ENCODE measurements at places on chromosomes 5 and 9. TPM values are rescaled to one million over a fixed set of nuclear protein-coding genes. Genes with fewer than 3 reads are reported as not detected.

Gene CCL27
- not detected for total RNA-seq

GRCh38 chr5:66223637-66224036 is 79.5 kb downstream of the SREK1 start:
- peaks cover 10% of the 10 kb centered on the region for H3K36me3 ChIP-seq
- H3K27ac ChIP-seq, result no peak overlapping the region
- peaks cover 7% of the 10 kb centered on the region for H3K27me3 ChIP-seq
- H3K4me1 ChIP-seq, result no peaks in the 10 kb centered on the region
- no peak overlapping the region for H3K4me3 ChIP-seq

Gene PCDHA7
- 1.4 TPM for total RNA-seq

- peaks cover 75% of the 10 kb centered on the region for H3K4me1 ChIP-seq
- H3K36me3 ChIP-seq, result no peaks in the 10 kb centered on the region
- H3K4me3 ChIP-seq, result no peak overlapping the region
- peak overlapping the region; percentile 91 for H3K27ac ChIP-seq
- no peak for DNase-seq
Observed at GRCh38 chr5:141845371-141845851, 32.8 kb downstream of the PCDH1 start.

Gene ALDH1A1
- not detected for total RNA-seq

Gene LCNL1
- total RNA-seq, result 5.8 TPM

DNA sequence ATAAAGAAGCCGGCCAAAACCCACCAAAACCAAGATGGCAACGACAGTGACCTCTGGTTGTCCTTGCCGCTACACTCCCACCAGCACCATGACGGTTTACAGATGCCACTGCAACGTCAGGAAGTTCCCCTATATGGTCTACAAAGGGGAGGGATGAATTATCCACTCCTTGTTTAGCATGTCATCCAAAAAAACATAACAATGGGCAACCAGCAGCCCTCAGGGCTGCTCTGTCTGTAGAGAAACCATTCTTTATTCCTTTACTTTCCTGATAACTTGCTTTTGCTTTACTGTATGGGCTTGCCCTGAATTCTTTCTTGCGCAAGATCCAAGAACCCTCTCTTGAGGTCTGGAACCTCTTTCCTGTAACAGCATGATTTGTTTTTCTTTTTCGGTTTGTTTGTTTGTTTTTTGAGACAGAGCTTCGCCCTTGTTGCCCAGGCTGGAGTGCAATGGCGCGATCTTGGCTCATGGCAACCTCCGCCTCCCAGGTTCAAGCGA is 2.0 kb upstream of the UAP1L1 start:
- no peak overlapping the region for H3K27ac ChIP-seq
- H3K36me3 ChIP-seq, result peaks cover 5% of the 10 kb centered on the region
- H3K4me1 ChIP-seq, result peaks cover 13% of the 10 kb centered on the region
- no peaks in the 10 kb centered on the region for H3K27me3 ChIP-seq
- no peak overlapping the region for H3K4me3 ChIP-seq
- DNase-seq, result no peak

Gene GPX8
- 198 TPM for total RNA-seq

DNA sequence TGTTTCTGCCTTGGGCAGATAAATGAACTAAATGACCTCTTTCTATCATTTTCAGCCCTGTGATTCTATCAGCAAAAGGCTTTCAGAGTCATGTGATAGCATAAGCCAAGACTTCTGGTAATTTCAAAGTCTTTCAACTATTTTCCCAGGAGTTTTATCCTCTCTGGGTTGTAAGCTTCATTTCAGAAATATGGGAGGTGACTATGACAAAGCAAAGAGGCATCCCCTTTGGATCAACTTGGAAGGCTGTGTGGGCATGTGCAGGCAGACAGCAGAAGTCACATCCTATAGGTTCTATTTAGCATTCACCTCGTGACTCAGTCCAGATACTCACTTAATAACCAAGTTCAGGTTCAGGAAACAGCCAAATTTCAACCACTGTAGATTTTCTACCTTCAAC is 149.0 kb upstream of the FST start:
- H3K4me1 ChIP-seq, result peaks cover 19% of the 10 kb centered on the region
- no peak for DNase-seq
- no peaks in the 10 kb centered on the region for H3K27me3 ChIP-seq
- no peaks in the 10 kb centered on the region for H3K36me3 ChIP-seq
- no peak overlapping the region for H3K27ac ChIP-seq

GRCh38 chr9:134978272-134978671 is 60.6 kb upstream of the FCN1 start:
- no peak for DNase-seq
- no peaks in the 10 kb centered on the region for H3K4me1 ChIP-seq
- peaks cover 4% of the 10 kb centered on the region for H3K36me3 ChIP-seq
- no peak overlapping the region for H3K4me3 ChIP-seq

GRCh38 chr5:179610109-179610902 is 13.2 kb downstream of the HNRNPH1 start:
- peak overlapping the region; percentile 61 for H3K27ac ChIP-seq
- DNase-seq, result no peak
- H3K4me3 ChIP-seq, result no peak overlapping the region
- H3K4me1 ChIP-seq, result peaks cover 40% of the 10 kb centered on the region
- H3K27me3 ChIP-seq, result no peaks in the 10 kb centered on the region

Gene LCN12
- not detected for total RNA-seq

DNA sequence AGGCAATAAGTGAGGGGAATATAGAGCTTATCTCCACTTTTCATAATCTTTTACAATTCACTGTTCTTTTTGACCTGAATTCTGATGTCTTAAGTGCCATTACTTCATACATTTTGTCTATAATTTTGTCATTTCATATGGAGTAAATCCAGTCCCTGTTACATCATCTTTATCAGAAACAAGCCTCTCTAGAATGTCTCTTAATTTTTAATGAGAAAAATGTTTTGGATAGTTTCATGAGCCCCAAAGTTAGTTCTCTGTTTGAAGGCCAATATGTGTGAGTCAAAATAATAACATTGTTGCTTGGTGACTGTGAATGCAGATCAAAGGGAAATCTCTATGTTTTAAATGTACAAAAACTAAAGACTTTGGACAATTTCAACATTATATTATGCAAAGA is 329.6 kb upstream of the ARRDC3 start:
- no peaks in the 10 kb centered on the region for H3K27me3 ChIP-seq
- DNase-seq, result no peak
- peaks cover 11% of the 10 kb centered on the region for H3K4me1 ChIP-seq
- H3K36me3 ChIP-seq, result peaks cover 1% of the 10 kb centered on the region
- peak overlapping the region; percentile 24 for H3K27ac ChIP-seq

GRCh38 chr5:9698841-9699240 is 68.7 kb upstream of the TAS2R1 start:
- peaks cover 62% of the 10 kb centered on the region for H3K4me1 ChIP-seq
- H3K27ac ChIP-seq, result peak overlapping the region; percentile 84
- H3K36me3 ChIP-seq, result no peaks in the 10 kb centered on the region

Gene PLAC8L1
- total RNA-seq, result 0.97 TPM

DNA sequence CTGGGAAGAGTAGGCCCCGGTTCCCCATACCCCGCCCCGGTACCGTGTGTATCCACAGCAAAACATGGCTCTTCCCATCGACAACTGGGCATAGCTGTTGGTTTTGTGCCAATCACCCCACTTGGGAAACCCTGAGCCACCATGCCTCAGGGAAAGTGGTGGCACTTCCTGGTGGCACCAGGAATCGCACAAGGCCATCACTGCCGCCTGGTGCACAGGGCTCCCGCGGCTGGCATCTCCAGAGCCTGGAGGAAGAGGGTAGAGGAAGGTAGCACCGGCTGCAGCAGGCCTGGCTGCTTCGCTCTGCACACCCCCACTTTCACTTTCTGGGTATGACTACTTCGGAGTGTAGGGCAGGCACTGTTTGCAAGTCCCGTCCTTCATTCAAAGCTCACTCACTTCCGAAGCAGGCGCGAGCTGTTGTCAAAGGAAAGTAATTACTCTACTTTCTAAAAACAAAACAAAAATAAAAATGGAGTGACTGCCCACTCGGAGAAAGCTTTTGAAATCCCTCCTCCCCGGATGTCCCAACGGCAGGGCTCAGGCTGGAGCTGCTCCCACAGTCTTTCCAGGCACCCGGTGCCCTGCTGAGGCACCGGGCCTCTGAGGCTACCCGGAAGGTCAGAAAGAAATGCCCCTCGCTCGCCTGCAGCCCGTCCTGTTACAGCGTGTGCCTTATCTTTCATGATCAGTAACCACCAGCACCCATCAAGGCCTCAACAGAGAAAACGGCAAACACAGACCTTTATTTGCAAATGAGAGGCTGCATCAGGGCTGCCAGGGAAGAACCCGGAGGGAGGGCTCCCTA is 2.0 kb downstream of the BRD3 start:
- H3K4me3 ChIP-seq, result peak overlapping the region; percentile 79
- H3K36me3 ChIP-seq, result no peaks in the 10 kb centered on the region
- H3K27ac ChIP-seq, result peak overlapping the region; percentile 87
- H3K27me3 ChIP-seq, result peaks cover 7% of the 10 kb centered on the region

DNA sequence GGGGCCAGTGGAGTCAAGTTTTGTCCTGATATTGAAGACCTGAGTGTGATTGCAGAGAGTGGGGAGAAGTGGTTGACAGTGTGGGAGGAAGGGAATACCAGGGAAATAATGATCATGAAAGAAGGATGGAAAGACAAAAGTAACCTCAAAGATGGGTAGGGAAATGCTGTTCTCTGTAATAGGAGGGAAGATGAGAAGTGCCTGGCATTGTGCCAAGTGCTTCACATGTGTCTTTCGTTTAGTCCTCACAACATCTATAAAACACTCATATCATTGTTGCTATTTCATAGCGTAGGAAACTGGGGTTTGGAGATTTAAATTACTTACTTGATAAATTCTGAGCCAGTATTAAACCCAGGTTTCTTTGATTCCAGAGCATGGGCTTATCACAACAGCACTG is 472.3 kb downstream of the LRRC70 start:
- H3K4me1 ChIP-seq, result no peaks in the 10 kb centered on the region
- H3K36me3 ChIP-seq, result no peaks in the 10 kb centered on the region
- no peak overlapping the region for H3K4me3 ChIP-seq
- H3K27ac ChIP-seq, result no peak overlapping the region
- DNase-seq, result no peak

DNA sequence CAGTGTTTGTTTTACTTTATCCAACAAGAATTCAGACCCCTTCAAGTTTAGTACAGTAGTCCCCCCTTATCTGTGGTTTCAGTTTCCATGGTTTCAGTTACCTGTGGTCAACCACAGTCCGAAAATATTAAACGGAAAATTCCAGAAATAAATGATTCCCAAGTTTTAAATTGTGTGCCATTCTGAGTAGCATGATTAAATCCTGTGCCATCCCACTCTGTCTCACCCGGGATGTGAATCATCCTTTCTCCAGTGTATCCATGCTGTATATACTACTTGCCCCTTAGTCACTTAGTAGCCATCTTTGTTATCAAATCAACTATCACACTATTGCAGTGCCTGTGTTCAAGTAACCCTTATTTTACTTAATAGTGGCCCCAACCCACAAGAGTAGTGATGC is 153.8 kb upstream of the RASA1 start:
- peaks cover 24% of the 10 kb centered on the region for H3K4me1 ChIP-seq
- H3K27me3 ChIP-seq, result no peaks in the 10 kb centered on the region
- peak overlapping the region; percentile 95 for H3K27ac ChIP-seq
